AG08395 (cell line): ENCODE measurements at places on chromosomes 7 and 10.

GRCh38 chr10:51047857-51048256 lies 26.4 kb upstream of the PRKG1 start:
- no peak for DNase-seq

DNA sequence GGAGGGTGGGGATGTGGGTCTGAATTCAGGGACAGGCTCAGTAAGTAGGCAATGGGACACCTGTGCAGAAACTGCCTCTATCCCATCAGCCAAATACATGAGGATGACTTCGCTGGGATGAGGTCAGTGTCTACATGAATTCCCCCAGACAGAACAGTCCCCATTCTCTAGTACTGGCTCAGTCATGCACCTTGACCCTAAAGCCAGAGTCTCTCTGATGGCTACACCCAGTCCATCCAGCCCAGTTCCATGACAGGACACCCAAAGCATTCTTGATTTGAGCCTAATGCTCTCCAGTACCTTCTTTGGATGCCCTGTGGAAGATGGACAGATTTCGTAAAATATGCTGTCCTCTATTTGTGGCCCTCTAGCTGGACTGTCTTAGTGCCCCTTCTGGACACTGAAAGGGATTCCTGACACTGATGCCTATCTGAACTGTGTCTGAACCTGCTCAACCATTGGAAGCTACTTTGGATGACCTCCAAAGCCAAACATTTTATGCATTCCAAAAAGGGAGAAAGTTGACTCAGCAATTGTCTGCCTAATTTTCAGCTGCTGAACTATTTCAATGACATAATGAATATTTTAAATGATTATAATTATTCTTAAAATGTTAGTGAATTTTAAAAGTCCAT lies 14.6 kb downstream of the SFRP4 start:
- DNase-seq: peak; percentile 53

DNA sequence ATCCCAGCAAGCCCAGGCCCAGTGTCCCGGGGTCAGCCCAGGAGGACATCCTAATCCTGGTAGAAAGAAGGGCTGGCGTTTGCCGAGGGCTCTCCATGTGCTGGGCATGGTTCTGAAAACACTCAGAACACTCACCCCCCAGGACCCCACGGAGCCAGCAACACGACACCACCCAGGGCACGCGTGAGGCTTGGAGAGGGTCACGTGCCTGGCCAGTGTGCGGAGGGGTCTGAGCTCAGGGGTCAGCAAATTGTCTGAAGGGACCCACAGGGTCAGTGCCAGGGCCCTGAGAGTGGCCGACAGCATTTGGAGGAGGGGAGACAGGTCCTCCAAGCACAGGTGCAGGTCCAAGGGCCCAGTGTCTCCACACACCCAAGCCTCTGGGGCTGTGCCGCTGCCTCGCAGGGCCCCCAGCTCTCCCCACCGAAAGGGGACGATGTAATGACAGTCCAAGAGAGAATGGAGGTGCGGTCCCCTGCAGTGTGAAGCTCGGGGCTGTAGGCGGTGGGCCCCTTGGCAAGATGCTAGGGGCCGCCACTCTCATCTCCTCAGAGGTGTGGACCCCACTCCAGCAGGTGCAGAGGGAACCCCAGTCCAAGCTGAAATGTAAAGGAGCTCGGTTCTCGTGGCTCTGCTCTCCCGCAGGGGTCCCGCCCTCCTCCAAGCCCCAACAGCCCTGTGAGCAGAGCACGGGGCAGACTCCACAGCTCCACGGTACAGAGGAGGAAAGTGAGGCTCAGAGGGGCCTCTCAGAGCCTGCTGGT lies 7.8 kb downstream of the FOXL3 start:
- DNase-seq: no peak

- DNase-seq: no peak
Measured at GRCh38 chr10:95303950-95304349, 13.1 kb upstream of the PDLIM1 start.

- DNase-seq: no peak
Measured at GRCh38 chr10:97770255-97770654, 1.5 kb downstream of the SFRP5 start.

GRCh38 chr7:108049962-108050361 lies 47.0 kb upstream of the LAMB1 start:
- DNase-seq: no peak

- DNase-seq: no peak
Measured at GRCh38 chr7:21749378-21749777, 196.3 kb downstream of the CDCA7L start.

GRCh38 chr7:20786779-20787659 lies at the start of gene SP8:
Gene SP8, minus strand, starts transcription at chr7:20786886. Its CDS starts 88 bp downstream, at chr7:20786798.
- no peak for DNase-seq

- DNase-seq: no peak
Measured at GRCh38 chr7:16661924-16662323, 15.9 kb downstream of the BZW2 start.
